Smooth muscle cell of the brain vasculature (primary cell): ENCODE measurements at places on chromosomes 3 and 15.

DNA sequence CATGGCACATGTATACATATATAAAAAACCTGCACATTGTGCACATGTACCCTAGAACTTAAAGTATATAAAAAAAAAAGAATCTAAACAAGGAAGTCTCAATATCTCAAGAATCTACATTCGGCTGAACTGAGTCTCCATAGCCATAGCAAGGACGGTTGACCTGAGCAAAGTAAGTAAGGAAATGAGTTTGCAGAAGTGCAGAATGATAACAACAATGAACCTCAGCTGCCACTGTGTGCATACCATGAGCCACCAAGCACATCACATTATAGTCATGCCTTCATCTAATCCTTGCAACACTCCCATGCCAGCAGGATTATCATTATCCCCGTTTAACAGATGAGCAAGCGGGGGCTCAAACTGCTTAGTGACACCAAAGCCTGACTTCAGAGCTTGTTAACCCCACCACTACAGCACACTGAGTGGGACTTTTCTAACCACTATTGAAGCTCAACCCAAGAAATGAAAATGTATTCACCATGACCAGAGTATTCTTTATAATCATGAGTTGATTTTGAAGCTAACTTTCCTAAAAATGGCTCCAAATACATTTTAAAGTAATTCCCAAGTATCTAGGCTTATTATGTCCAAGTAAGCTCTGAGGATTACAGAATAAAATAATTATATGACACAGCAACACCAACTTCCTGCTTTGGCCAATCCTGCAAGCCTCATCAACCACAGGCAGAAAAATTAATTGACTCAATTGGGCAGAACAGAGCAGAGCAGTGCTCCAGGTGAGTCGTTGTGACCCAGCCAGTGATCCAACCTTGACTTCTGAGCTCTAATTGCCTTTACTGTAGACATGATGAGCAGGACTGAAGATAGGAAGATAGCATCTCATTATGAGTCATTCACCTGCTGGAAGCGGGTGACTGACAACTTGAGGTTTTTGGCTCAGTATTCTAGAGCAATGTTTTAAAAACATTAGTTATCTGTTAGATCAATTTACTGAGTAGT lies 47.3 kb upstream of the IL12A start:
- DNase-seq: no peak

DNA sequence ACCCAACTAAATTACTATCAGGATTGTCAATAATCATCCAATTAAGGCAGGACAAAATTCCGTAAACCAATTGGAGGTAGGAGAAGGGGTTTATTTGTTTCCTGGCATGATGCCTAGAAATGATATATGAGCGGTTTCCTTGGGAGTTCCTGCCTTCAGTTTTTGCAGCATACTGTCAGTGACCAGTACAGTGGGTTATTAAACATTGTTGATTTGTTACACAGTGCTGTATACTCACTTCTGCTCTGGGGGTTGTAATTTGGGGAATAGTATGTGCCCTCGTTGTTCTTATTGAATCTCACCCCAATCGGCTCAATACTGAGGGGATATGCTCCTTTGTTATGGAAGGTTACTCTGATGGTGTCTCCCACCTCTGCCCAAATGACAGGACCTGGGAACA lies 22.2 kb downstream of the CP start:
- DNase-seq: no peak

DNA sequence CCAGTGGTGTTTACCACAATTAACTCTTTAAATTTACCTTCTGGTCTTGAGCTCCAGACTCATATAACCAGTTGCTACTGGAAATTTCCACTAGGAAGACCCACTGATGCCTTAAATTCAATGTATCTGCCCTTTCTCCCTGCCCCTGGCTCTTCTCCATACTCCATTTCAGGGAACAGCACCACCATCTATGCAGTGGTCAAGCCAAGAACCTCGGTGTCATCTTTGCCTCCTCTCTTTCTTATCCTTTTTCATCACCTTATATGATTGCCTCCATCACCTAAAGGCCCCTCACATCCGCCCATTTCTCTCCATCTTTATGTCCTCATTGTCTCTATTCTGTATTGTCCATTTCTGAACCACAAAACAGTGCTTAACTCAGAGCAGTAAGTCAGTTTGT lies 20.7 kb upstream of the MFSD1 start:
- no peak for DNase-seq

DNA sequence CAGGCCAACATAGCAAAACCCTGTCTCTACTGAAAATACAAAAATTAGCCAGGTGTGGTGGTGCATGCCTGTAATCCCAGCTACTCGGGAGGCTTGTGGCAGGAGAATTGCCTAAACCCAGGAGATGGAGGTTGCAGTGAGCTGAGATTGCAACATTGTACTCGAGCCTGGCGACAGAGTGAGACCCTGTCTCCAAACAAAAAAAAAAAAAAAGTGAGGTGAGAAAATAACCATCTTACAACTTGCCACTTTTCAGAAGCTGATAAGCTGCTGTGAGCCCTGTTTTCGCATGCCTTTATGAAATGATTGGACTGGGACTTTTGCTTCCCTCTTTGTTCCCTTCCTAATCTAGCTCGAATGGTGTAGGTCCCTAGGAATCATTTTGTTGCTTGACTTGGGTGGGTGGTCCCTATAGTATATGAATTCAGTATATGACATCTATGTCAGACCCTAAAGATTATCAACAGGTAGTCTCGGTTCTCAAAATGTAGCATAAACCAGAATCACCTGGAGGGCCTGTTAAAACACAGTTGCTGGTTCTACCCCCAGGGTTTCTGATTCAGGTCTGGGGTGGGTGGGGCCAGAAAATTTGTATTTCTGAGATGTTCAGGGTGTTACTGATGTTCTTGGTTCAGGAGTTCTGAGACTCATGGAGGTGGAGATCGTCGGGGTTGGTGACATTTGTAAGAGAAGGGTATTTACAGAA lies 107.9 kb downstream of the FNDC3B start:
- no peak for DNase-seq

GRCh38 chr3:169189486-169189885 lies 474.0 kb downstream of the MECOM start:
- no peak for DNase-seq

DNA sequence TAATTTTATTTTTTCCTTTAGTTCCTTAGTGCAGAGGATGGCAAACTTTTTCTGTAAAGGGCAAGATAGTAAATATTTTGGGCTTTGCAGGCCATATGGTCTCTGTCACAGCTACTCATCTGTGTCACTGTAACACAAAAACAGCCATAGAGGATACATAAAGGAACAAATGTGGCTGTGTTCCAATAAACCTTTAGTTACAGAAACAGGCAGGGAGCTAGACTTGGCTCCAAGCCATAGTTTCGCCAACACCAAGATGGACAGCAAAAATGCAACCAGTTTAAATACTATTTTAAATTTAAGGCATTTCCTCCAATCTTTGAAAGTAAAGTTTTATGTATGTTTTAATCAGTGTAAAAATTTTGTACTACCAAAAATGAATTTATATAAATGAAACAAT lies 753.4 kb downstream of the FHIT start:
- DNase-seq: no peak

GRCh38 chr3:112604536-112604935 lies 36.4 kb downstream of the CCDC80 start:
- peak; percentile 79 for DNase-seq

GRCh38 chr3:159616234-159616825 lies 372.3 kb upstream of the IL12A start:
- no peak for DNase-seq

GRCh38 chr15:93036951-93037819 lies 51.8 kb downstream of the RGMA start:
- DNase-seq: no peak

DNA sequence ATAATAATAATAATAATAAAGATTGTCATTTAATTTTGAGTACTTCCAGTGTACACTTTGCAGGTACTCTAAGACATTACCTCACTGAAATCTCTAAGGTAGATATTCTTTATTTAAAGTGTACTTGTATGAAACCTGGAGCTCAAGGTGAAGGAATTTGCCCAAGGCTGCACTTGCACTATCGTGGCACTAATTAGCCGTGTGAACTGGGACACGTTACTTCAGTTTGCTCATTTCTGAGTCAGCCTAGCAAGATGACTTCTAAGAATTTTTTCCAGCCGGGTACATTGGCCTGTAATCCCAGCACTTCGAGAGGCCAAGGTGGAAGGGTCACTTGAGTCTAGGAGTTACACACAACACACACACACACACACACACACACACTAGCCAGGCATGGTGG lies 33.5 kb downstream of the MLH1 start:
- no peak for DNase-seq

GRCh38 chr3:122952520-122952919 lies 75.0 kb downstream of the SEMA5B start:
- DNase-seq: no peak

DNA sequence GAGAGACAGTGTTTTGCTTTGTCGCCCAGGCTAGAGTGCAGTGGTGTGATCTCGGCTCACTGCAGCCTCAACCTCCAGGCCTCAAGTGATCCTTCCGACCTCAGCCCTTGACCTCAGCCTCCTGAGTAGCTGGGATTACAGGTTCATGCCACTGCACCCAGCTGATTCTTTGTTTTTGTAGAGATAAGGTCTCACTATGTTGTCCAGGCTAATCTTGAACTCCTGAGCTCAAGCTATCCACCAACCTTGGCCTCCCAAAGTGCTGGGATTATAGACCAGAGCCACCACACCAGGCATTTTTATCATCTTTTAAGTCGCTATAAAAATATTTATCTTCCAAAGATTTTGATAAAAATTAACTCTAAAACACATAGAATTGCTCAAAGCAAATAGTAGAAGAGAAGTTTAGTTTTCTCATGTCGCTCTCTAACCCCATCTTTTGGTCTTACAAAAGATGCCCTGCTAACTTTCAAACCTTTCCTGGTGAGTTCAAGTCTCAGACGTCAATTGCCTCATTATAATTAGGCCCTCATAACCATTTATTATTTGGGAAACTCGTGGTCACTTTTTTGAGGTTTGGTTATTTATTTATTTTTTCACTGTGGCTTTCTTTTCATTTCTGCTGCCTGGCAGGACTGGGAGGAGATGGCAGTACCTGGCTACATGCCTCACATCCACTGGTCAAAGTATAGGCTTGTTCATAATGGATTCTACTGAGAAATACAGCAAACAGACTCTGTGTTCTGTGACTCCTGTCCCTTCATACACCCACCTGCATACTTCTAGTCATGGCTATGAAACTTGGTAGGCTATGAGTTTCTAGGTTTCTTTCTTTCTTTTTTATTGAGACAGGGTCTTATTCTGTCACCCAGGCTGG lies 48.3 kb upstream of the DPPA4 start:
- DNase-seq: no peak

DNA sequence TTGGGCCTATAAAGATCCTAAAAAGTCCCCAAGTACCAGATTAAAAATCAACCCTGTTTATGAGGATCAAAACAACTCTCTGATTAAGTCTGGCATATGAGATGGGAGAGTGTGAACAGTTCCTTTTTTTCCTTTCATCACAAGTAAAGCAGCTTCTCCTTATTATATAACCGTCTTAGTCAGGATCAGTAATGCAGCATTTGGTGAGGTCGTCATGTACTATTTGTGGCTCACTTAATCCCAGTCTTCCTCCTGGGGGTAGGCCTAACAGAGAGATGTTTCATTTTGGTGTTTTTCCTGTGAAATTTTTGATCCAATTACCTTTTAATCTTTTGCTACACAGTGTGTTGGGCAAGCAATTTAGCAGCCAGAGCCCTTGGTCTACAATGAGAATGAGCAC lies 333.1 kb upstream of the KCNMB2 start:
- no peak for DNase-seq

DNA sequence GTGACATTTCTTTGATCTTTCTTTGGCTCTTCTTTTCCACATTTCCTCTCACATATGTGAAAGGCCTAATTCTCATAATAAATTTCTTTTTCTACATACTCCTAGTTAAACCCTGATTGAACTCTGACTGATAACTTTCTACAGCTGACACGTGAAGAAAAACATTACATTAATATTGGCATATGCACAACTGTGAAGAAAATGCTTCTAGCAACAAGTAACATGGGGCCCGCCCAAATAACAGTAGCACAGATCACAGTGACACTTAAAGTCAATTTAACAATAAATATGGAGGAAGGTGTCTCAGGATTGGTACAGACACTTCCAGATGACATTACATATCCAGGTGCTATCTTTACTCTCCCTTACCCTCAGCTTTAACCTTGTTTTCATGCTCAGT lies 317.6 kb upstream of the ZNF385D start:
- no peak for DNase-seq

DNA sequence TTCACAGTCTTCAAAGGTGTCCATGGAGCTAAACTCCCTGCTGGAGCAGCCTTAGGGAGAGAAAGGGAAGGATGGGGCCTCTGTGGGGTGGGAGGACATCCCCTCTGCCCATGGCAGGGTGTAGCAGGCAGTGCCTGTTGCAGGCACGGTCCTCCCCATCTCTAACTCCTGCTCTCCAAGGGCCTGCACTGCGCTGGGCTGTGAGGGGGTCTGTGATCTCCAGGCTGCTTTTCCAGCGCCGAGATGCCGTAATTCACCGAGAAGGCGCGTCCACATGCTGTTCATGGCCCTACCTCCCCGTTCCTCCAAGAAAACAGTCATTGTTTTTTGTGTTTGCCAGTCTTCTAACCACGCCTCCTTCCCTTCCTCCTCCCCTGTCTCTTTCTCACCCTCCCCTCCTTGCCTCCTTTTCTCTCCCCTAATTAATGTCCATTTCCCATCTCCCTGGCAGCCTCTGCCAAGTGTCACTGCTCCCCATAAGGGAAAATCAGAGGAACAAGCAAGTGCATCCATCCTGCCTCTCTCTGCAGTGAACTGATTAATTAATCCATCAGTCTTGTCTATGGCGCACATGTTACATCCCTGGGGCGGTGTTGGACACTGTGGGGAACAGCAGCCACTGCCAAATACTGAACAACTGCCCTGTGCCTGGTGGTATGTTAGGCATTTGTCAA lies 17.7 kb upstream of the LAMP3 start:
- no peak for DNase-seq

- no peak for DNase-seq
Observed at GRCh38 chr3:122021811-122022401, at the start of gene ILDR1. Gene ILDR1, minus strand, starts transcription at chr3:122022247. Its CDS starts 170 bp downstream, at chr3:122022077.

DNA sequence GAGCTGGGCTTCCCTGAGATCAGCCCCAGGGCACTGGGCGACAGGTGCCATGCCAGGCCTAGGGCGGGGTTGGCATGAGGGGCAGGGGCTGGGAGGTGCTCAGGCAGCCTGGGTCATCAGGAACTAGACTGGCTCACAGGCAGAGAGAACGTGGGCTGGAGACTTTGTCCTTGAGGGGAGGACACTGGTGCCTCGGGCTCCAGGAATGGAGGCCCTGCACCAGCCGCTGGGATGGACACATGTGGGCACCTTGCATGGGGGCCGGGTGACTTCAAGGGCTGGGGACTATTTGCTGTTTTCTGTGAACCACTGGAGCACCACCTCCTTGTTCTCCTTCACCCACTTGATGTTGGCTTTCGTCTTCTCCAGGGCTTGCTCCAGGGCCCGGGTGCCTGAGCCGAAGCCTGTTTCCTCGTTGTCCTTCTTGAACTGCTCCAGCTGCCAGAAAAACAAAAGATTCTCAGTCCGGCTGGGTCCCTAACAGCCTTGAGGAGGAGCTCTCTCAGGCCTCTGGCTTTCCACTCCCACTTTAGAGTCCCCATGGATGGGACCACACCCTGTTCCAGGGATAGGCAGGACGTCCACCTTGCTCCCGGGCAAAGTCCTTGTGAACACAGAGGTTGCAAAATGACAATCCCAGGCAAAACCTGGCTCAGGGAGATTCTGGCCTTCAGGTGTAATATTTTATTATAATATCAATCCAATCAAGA lies 9.1 kb downstream of the MESP2 start:
- no peak for DNase-seq

GRCh38 chr3:157274644-157275137 lies 114.7 kb upstream of the CCNL1 start:
- no peak for DNase-seq

- no peak for DNase-seq
Observed at GRCh38 chr3:17356585-17356984, 385.8 kb downstream of the TBC1D5 start.

- no peak for DNase-seq
Observed at GRCh38 chr3:189338366-189338765, 166.6 kb downstream of the TPRG1 start.
